Karpas-422 (cell line): ENCODE measurements at places on chromosomes 5 and 9. TPM values are rescaled to one million over a fixed set of nuclear protein-coding genes. Genes with fewer than 3 reads are reported as not detected.

FOXI1 gene
- 0.07 TPM in 1 of 2 replicates, not detected in the other for total RNA-seq

ARL14EPL gene
- not detected in 2 replicates for total RNA-seq

C9orf50 gene
- total RNA-seq, result not detected in 2 replicates

DNA sequence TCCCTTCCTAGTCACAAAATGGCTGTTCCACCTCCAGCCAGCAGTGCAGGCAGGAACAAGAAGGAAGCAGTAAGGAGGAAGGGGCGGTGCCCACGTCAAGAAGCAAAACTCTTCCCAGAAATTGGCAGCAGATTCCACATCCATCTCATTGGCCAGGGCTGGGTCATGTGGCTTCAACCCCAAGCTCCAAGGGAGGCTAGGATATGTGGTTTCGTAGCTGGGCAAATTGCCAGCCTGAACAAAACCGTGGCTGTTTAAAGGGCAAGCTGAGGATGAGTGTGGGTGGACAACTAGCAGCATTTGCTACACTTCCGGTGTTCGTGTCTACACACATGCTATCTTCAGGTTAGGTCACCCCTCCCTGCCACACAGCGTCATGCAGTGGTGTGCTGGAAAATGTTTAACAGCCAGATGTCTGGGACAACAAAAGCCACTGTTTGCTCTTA lies 92.1 kb upstream of the MAP1B start:
- H3K4me1 ChIP-seq, result no peaks in the 10 kb centered on the region
- no peak for DNase-seq
- no peaks in the 10 kb centered on the region for H3K27me3 ChIP-seq
- no peak overlapping the region for H3K27ac ChIP-seq
- H3K36me3 ChIP-seq, result no peaks in the 10 kb centered on the region

- H3K27ac ChIP-seq, result no peak overlapping the region
- no peak overlapping the region for H3K4me3 ChIP-seq
- DNase-seq, result no peak
- no peaks in the 10 kb centered on the region for H3K27me3 ChIP-seq
- H3K36me3 ChIP-seq, result no peaks in the 10 kb centered on the region
These were observed 1.9 kb downstream of the PCSK5 start for GRCh38 chr9:75892216-75892911.
